Liver (tissue), 10 donors: ENCODE measurements at places on chromosomes 6 and 20. TPM values are rescaled to one million over a fixed set of nuclear protein-coding genes. Genes with fewer than 3 reads are reported as not detected.

DNA sequence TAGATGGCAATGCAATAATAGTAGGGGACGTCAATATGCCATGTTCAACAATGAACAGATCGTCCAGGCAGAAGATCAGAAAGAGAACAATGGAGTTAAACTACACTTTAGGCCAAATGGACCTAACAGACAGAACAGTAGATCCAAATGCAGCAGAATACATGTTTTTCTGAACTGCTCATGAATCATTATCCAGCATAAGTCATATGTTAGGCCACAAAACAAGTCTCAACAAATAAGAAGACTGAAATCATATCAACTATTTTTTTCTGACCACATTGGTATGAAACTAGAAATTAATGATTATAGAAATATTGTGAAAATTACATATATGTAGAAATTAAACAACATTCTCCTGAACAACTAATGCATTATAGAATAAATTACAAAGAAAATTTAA, 10.2 kb upstream of the DEFB125 start:
- H3K36me3 ChIP-seq, result no peaks in the 10 kb centered on the region
- no peak overlapping the region for H3K27ac ChIP-seq
- H3K4me1 ChIP-seq, result no peaks in the 10 kb centered on the region
- H3K4me3 ChIP-seq, result no peak overlapping the region

DNA sequence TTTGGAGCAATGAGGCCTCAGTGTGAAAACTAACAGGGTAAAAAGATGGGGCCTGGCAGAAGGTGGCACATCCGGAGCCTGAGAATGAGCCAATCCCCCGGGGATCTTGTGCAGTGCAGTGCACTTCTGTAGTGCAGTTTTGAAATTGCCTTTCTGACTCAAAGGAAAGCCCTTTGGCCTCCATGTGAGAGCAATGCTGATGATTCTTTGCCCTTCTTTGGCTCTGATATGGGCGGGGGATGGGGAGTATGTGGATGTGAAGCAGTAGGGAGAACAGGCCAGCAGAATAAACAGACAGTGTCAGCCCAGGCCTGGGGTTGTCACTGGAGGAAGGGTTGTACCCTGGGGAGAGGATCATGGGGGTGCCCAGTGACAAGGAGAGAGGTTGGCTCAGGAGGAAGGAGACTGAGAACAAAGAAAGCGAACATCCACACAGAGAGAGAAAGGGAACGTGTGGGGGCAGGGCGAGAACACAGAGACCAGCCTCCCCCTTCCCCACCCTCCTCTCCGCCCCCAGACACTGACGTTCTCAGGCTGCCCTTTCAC, 351.2 kb downstream of the CDC5L start:
- H3K4me3 ChIP-seq, result no peak overlapping the region
- peaks cover 4% of the 10 kb centered on the region for H3K4me1 ChIP-seq
- H3K27ac ChIP-seq, result no peak overlapping the region
- no peaks in the 10 kb centered on the region for H3K36me3 ChIP-seq
- DNase-seq, result peak; percentile 39

GRCh38 chr6:138129190-138129589, 22.0 kb upstream of the PERP start:
- no peaks in the 10 kb centered on the region for H3K4me1 ChIP-seq
- no peak for DNase-seq
- no peaks in the 10 kb centered on the region for H3K36me3 ChIP-seq
- H3K4me3 ChIP-seq, result no peak overlapping the region
- H3K27ac ChIP-seq, result no peak overlapping the region

DNA sequence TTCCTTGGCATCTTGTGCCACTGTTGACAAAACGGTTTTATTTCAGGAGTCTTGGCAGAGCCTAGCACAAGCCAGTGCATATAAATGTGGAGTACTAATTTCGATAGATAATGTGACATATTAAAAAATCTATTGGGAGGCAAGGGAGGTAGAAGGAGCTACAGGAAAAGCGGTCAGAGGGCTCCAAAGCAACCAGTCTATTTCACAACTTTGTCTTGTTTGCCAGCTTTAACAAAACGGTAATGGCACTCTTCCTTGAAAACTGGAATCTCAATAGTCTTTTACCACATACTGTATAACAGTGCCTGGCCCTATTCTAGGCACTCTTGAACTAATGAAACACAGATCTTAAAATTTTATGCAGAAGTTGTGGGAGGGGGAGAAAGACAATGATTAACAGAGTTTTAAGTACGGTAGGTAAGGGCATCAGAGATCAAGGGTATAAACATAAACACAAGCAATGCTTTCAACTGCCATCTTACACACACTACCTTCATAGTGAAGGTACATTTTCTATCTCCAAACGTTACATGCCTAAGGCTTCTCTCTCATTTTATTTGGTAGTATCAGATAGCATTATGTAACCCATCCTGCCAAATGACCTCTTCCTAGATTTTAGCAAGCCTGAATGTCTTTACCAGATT, 33.5 kb upstream of the SYNCRIP start:
- H3K4me1 ChIP-seq, result peaks cover 29% of the 10 kb centered on the region
- peak overlapping the region; percentile 23 for H3K27ac ChIP-seq
- no peaks in the 10 kb centered on the region for H3K27me3 ChIP-seq
- peak overlapping the region; percentile 75 for H3K4me3 ChIP-seq

GRCh38 chr20:653590-654416, 803 bp upstream of the SRXN1 start:
- H3K27me3 ChIP-seq, result no peaks in the 10 kb centered on the region
- H3K36me3 ChIP-seq, result no peaks in the 10 kb centered on the region
- H3K27ac ChIP-seq, result peak overlapping the region; percentile 81

DNA sequence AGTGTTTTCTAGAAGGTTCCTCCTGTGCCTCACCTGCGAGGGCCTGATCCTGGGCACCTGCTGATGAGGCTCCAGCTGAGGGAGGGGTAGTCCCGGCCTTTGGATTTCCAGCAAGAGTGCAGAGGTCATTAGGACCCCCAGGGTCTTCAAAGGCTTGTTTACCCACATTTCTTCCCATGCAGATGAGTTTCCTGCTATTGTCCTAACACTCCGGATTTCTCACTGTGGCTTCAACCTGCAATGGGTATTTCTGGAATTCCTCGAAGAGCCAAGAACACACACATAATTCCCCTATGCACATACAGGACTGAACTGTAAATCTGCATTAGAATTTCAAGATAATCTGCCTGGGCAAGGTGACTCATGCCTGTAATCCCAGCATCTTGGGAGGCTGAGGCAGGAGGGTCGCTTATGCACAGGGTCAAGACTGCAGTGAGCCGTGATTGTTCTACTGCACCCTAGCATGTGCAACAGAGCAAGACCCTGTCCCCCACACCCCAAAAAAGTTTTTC, 53.9 kb downstream of the ADNP start:
- no peak for DNase-seq
- H3K27ac ChIP-seq, result no peak overlapping the region
- no peaks in the 10 kb centered on the region for H3K4me1 ChIP-seq

DNA sequence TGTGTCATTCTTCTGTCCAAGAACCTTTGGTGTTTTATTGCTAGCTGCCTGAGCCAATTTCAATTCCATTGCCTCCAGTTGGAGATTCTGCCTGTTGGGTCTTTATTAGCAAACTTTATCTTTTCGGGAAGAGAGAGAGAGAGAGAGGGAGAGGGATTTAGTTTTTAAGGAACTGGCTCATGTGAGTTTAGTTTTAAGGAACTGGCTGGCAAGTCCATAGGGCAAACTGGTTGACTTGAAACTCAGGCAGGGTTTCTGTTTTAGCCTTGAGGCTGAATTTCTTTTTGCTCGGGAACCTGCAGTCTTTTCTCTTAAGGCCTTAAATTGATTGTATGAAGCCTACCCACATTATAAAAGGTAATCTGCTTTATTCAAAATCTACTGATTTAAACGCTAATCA, 23.0 kb downstream of the BCKDHB start:
- no peaks in the 10 kb centered on the region for H3K4me1 ChIP-seq
- H3K36me3 ChIP-seq, result peaks cover 5% of the 10 kb centered on the region
- no peak overlapping the region for H3K4me3 ChIP-seq
- DNase-seq, result no peak

DNA sequence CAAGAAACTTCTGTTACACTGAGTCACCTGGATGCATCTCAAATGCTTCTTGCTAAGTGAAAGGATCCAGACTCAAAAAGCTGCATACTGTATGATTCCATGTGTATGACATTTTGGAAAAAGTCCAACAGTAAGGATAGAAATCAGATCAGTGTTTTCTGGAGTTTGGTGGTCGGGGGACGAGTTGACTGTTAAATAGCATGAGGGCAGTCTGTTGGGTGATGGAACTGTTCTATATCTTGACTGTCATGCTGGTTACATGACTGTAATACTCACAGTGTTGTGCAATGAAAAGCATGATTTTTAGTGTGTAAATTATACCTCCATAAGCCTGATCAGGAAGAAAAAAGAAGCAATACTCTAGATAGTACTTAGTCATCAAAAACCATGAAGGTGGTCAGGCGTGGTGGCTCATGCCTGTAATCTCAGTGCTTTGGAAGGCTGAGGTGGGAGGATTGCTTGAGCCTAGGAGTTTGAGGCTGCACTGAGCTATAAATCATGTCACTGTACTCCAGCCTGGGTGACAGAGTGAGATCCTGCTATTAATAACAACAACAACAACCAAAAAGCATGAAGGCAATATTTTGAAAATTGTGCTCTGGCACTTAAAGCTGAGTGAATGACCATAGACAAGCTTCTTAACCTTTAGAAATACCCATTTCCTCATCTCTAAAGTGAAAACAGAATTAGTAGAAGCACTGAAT, 30.5 kb upstream of the SASH1 start:
- H3K36me3 ChIP-seq, result no peaks in the 10 kb centered on the region
- H3K27me3 ChIP-seq, result no peaks in the 10 kb centered on the region
- H3K4me3 ChIP-seq, result no peak overlapping the region
- H3K4me1 ChIP-seq, result no peaks in the 10 kb centered on the region
- DNase-seq, result no peak
- H3K27ac ChIP-seq, result no peak overlapping the region

- H3K27me3 ChIP-seq, result no peaks in the 10 kb centered on the region
- peaks cover 5% of the 10 kb centered on the region for H3K4me1 ChIP-seq
- DNase-seq, result no peak
Measured at GRCh38 chr6:3794092-3794491, 42.6 kb upstream of the PXDC1 start.

ADGB gene
- not detected for polyA plus RNA-seq

C4A gene
- polyA plus RNA-seq, result 1,485 TPM

FGD2 gene
- 4.6 TPM for polyA plus RNA-seq
